Hair follicle dermal papilla cell (primary cell): ENCODE measurements at places on chromosomes 7 and 10. TPM values are rescaled to one million over a fixed set of nuclear protein-coding genes. Genes with fewer than 3 reads are reported as not detected.

The TAS2R41 gene
- total RNA-seq = 0.49 TPM in 1 of 2 replicates, not detected in the other

The MYH16 gene
- not detected in 2 replicates for total RNA-seq

The HOXA13 gene
- not detected in 2 replicates for total RNA-seq

The SFTPD gene
- total RNA-seq = not detected in 2 replicates

The CRYGN gene
- total RNA-seq = 0.16 and 0.61 TPM in 2 replicates

The IKZF1 gene
- total RNA-seq = not detected in 2 replicates
